ENCODE measurements at places on chromosomes 2 and 18.

- peak; percentile 88 for DNase-seq
These were observed 9.7 kb downstream of the DOK1 start for GRCh38 chr2:74564222-74564621.

- no peak for DNase-seq
These were observed 50.3 kb downstream of the CAPN13 start for GRCh38 chr2:30756971-30757370.

- DNase-seq = no peak
These were observed 25.9 kb downstream of the SIGLEC15 start for GRCh38 chr18:45851161-45851925.

GRCh38 chr2:176573612-176574483 lies 304.6 kb downstream of the MTX2 start:
- DNase-seq = no peak

- no peak for DNase-seq
These were observed 127.9 kb upstream of the LGALSL start for GRCh38 chr2:64325852-64326577.

DNA sequence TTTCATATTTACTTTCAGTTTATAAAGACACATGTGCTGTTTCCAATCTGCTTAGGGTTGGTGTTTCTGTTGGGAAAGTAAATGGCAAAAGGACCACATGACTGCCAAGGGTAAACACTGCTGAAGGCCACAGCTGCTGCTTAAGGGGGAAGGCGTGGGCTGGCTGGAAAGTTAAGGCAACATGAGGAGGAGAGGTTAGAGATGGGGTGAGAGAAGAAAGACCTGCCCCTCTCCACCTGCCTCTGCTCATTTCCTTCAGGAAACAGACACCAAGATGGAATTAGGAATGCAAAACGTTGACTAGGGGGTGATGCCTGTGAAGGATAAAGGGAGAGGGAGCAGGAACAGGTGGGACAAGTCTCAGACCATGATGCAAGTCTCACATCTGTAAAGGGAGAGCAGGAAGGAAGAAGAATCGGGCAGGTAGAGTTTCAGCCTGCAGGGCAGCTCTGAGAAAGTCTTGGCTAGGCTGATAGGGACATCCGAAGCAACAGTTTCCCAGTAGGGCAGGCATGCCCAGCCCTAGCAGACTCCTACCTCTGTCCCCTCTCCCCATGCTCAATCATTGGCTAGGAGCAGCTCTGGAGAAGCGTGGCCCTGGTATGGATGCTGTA lies 86.0 kb downstream of the CDC42EP3 start:
- DNase-seq = no peak

- no peak for DNase-seq
These were observed 1127.1 kb upstream of the DDX18 start for GRCh38 chr2:116687371-116687770.

DNA sequence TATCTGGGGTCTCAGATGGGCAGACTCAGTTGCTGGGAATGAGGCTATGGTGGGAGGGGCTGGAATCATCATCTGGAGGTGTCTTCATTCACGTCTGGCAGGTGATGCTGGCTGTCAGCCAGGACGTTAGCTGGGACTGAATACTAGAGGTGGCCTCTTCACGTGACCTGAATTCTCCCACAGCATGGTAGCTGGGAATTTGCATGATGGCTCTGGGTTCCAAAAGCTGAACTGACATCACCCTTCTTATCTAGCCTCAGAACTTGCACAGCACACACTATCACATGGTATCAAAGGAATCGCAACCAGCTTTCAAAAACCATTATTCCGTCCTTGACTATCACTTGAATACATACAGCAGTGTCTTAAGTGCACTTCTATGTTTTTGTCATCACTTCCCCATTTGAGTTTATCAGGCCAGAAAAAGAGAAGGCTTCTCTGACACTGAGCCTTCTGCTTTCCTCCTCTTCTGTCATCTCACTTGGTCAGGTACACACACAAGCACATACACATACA lies 53.0 kb upstream of the LRP2 start:
- no peak for DNase-seq

- DNase-seq = no peak
These were observed 27.3 kb downstream of the SULT1C2 start for GRCh38 chr2:108316033-108316432.

Measured in fibroblast of skin of back (primary cell).